Activated CD4-positive, alpha-beta T cell treated with anti-CD3 and anti-CD28 coated beads, Interleukin-2, amount 10 ng/mL, durations not matched to agents 7 days and 5 days (primary cell): ENCODE measurements at places on chromosomes 3 and 15.

GRCh38 chr3:52874160-52874701 is 23.1 kb downstream of the STIMATE start:
- no peak for DNase-seq

GRCh38 chr3:25854214-25854613 is 64.3 kb downstream of the OXSM start:
- no peak for DNase-seq

DNA sequence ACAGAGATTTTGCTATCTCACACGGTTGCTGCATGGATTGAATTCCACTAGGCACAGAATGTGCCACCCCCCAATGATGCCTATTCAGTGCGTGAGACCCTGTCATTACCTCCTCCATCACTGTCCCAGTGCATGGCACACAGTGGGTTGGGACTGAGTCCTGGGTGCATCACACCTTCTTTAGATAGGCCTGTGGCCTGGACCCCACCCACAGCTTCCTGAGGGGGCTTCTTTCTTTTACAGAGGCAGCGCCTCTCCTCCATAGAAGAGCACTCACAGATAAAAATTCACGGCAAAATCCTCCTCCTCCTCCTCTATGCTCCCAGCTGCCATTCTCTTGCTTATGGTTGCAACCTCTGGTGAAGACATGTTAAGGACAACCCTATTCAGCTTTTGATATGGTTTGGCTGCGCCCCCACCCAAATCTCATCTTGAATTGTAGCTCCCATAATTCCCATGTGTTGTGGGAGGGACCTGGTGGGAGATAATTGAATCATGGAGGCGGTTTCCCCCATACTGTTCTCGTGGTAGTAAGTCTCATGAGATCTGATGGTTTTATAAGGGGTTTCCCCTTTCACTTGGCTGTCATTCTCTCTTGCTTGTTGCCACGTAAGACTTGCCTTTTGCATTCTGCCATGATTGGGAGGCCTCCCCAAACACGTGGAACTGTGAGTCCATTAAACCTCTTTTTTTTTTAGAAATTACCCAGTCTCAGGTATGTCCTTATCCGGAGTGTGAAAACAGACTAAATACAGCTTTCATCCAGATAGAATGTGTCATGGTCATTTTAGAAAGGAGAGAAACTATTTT is 147.6 kb downstream of the KLF13 start:
- no peak for DNase-seq

GRCh38 chr15:31338879-31339557 is 12.4 kb downstream of the KLF13 start:
- no peak for DNase-seq

- no peak for DNase-seq
Observed at GRCh38 chr3:111812701-111813100, 46.4 kb upstream of the PHLDB2 start.

DNA sequence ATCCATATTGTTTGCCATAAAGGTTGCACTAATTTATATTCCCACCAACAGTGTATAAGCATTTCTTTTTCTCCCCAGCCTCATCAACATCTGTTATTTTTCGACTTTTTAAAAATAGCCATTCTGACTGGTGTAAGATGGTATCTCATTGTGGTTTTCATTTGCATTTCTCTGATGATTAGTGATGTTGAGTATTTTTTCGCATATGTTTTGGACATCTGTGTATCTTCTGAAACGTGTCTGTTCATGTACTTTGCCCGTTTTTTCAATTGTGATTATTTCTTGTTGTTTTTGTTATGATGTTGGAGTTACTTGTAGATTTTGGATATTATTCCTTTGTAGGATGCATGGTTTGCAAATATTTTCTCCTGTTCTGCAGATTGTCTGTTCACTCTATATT is 46.5 kb downstream of the TP63 start:
- DNase-seq: no peak

DNA sequence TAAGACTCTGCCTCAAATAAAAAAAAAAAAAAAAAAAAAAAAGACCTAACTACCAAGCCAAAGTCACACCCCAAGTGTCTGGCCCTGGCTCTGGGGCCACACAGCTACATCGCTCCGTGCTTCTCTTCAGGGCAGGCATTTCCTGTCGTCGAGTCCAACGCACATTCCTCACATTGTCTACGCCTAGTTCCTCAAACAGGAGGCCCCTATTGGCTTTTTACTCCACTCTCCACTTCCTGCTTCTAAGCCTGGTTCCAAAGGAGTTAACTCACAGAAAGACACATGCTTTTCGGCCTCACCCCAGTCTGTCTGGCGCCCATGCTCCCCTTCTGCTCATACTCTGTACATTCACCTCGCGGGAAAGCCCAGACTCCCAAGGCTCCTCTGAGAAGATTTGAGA is 28.8 kb downstream of the KNG1 start:
- no peak for DNase-seq

- DNase-seq: no peak
Observed at GRCh38 chr3:12484983-12485327, 675 bp downstream of the TSEN2 start.

DNA sequence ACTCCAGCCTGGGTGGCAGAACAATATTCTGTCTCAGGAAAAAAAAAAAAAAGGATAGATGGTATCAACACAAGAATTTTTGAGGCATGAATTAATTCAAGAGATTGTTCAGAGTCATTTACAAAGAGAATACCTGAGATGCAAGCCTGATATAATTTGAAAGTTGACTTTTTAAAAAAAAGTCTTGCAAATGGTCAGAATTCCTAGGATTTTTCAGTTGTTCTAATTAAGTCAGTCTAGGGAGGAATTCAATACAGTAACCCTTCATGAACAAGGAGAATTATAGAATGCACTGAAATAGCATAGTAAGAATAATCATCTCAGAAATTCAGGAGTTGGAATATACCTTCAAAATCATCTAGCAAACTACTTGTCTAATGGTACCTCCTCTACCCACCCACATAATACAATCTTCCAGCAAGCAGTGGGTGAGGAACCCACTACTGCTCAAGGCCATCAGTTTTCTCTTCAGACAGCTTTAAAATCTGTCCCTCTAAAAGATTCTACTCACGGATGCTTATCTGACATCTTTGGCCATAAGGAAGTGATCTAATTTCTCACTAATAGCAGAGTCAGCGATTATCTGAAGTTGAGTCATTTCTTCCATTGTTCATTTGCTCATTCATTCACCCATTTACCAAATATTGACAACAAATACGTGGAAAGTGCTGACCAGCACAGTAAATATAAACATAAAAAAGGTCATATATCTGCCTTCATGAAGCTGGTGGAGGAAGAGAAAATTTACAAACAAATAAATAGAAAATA is 159.6 kb downstream of the GREM1 start:
- DNase-seq: no peak

GRCh38 chr3:132625613-132626012 is 28.5 kb downstream of the ACKR4 start:
- DNase-seq: no peak

GRCh38 chr3:48151807-48152427 is 36.3 kb downstream of the CDC25A start:
- no peak for DNase-seq

DNA sequence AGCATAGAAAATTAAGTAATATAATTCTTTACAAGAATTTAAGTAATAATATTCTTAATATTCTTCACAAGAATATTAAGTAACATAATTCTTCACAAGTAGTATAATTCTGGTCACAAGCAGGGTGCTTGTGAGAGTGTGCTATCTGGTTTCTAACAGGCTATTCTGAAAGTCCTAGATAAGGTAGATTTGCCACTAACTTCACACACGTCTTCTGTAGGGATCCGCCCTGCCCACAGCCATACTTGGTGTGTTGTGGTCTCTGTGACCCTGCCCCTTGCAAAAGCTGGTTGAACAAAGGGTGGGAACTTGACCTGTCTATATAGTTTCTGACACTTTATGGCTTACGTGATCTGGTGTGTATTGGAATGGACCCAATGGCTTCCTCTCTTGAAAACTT is 253.4 kb upstream of the MDFIC2 start:
- DNase-seq: no peak

GRCh38 chr15:45670091-45670490 is 35.3 kb downstream of the SQOR start:
- no peak for DNase-seq

DNA sequence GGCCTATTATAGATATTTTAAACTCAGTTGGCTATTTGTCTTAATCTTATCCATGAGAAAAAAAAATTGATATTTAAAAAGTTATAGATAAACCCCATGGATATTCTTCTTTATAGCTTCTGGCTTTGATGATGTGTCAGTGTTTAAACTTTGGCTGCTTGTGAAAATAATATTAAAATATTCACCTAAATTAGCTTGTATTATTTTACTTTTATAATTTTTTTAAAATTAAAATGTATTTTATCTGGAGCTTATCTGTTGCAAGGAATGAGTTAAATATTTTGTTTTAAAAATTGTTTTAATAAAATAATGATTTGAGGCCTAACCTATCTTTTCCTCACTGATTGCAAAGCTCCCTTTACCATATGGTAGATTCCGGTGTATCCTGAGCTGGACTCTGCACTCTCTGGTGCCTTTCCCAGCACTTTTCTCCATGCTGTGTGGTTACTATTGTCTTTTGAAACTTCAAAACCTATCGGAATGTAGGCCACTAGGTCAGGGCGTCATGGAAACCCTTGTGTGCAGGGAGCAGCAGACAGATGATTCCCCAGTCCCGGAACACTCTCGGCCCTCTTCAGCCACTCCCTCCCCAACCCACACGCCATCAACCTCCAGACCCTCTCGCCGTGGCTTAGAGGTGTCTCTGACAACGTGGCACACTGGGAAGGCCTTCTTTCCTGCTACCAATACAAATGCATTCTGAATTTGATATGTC is 252.3 kb upstream of the ATP10A start:
- DNase-seq: no peak

- no peak for DNase-seq
Observed at GRCh38 chr3:21645121-21645897, 105.7 kb downstream of the ZNF385D start.

DNA sequence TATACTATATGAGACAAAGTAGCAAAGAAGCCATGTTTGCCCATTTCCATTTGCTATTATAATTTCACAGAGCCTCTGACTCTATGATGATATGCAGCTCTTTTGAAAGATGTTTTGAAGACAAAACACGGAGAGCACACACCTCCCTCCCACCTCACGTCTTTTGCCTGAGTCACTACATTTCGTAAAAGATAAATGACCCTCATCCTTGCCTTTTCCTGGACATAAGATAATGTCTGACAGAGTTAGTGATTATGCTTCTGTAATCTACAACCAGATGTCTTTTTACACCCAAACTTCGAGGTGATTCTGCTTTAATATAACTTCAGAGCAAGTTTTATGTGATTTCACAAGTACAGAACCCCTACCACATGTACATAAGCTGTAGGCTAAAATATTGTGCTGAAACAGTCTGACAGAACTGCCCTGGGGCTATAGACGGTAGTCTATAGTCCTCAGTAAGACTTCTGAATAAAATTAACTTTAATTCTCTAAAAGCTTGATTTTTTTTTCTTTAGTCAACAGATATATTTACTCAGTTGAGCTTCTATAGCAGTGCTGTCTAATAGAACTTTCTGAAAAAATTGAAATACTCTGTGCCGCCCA is 99.9 kb downstream of the CD200R1L start:
- no peak for DNase-seq

DNA sequence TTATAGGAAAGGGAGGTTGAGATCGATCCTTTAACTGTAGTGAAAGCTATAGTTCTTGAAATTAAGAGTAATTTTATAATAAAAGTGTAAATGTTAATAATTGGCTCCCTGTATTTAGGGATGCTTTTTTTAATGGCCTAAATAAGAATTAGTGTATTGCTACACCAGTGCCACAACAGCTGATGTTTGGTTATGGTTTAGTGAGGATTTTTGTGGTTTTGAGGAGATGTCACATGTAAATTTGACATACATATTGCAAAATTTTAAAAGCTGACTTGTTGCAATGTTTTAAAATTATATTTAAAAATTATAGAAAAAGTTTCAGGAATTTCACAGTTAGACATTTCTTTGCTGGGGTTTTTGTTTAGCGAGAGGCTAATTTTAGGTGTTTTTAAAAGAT is 3.9 kb downstream of the TSC22D2 start:
- no peak for DNase-seq
